ENCODE measurements at places on chromosomes 6 and 20. TPM values are rescaled to one million over a fixed set of nuclear protein-coding genes. Genes with fewer than 3 reads are reported as not detected.

KIAA1755 gene
- 9.3 TPM for total RNA-seq

TENT5A gene
- 26.9 TPM for total RNA-seq

TSBP1 gene
- not detected for total RNA-seq

ECT2L gene
- 0.19 TPM for total RNA-seq

FARS2 gene
- 14.2 TPM for total RNA-seq

DEFB116 gene
- total RNA-seq = not detected

- no peak for DNase-seq
- H3K4me1 ChIP-seq = no peaks in the 10 kb centered on the region
- H3K4me3 ChIP-seq = no peak overlapping the region
- H3K27me3 ChIP-seq = no peaks in the 10 kb centered on the region
- no peaks in the 10 kb centered on the region for H3K36me3 ChIP-seq
These were observed 2.3 kb downstream of the UCKL1 start for GRCh38 chr20:63953764-63954429.

DNA sequence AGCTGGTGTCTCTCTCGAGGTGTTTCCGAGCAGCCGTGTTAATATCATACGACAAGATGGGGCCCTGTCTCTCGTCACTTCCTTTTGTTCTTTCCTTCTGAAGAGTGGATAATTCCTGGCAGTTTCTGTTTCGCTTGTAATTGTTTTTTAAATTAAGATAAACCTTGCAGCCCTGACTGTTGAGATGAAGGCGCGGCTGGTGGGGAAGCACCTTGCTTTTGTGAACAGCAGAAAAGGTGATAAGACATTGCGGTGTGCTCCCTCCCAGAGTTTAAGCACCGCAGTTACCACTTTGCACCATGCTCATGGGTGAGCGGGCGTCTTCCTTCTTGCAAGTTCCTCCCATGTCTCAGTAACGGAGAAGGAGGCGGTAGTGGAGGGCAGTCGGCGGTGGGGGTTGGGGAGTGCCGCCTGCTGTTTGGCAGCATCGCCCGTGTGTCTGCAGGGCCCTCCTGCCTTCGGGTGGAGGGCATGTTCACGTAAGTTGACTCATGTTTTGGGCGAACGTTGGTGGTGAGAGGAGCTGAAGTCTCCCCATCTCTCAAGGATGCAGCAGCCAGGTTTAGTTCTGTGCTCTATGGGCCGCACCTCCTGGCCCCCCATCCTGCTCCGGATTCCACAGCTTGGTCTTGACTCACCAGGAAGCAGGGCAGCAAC lies 345.9 kb downstream of the TAF4 start:
- DNase-seq = no peak
- no peak overlapping the region for H3K4me3 ChIP-seq
- H3K4me1 ChIP-seq = no peaks in the 10 kb centered on the region
- no peaks in the 10 kb centered on the region for H3K36me3 ChIP-seq
- H3K27ac ChIP-seq = no peak overlapping the region

DNA sequence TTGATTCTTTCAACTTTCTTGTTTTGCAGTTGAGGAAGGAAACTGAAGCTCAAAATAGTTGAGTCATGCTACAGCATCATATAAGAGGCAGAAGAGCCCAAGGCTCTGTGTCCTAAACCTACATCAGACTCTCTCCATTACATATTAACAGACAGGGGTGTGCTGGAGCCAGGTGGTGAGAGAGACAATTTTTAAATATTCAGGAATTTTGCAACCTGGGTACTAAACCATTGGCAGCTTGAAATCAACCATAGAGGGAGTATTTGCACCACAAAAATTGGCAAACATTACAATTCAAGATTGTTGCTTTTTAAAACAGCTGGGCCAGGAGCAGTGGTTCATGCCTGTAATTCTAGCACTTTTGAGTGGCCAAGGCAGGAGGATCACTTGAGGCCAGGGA lies 65.8 kb upstream of the SOX4 start:
- no peaks in the 10 kb centered on the region for H3K4me1 ChIP-seq
- no peak overlapping the region for H3K4me3 ChIP-seq
- H3K27ac ChIP-seq = no peak overlapping the region
- H3K27me3 ChIP-seq = no peaks in the 10 kb centered on the region
- DNase-seq = no peak
- no peaks in the 10 kb centered on the region for H3K36me3 ChIP-seq

GRCh38 chr20:58021481-58021880 lies 207.0 kb downstream of the ANKRD60 start:
- H3K36me3 ChIP-seq = no peaks in the 10 kb centered on the region
- H3K27me3 ChIP-seq = no peaks in the 10 kb centered on the region
- DNase-seq = peak; percentile 63

DNA sequence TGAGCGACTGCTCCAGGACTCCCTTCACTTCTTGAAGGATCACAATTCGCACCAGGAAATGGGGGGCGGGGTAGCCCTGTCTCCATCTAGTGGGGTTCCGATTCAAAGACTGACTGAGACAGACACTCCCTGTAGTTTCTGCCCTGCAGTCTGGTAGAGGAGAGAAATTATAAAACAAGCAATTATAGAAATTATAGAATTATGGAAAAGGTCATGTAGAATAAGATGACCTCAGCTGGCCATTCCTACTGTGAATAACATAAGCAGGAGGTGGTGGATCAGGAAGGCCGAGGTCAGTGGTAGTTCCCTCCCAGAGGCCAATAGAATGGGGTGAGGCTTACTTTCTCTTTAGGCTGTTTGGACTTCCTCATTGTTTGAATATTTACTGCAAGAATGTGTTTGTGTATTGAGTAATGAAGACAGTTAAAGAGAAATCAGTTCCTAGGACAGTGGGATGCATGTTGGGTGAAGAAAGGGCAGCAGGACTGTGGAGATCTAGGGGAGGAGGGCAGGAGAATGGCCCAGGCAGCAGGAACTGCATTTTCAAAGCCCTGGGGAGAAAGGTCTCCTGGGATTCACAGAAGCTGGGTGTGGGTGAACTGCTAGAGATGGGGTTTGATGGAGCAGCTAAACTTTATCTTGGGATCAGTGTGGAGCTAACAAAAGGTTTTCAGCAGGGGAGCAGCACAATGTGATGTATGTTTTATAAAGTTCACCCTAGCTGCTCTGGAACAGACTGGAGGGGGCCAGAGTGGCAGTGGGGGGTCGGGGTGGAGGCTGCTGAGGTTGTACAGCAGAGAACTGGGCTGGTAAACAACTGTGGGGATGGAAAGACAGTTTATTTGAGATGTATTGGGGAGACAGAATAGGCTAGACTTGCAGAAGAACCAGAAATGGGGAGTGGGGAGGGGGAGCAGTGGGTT lies 2.1 kb downstream of the ZNF341 start:
- H3K27ac ChIP-seq = no peak overlapping the region
- H3K4me3 ChIP-seq = no peak overlapping the region
- no peaks in the 10 kb centered on the region for H3K27me3 ChIP-seq
- H3K36me3 ChIP-seq = no peaks in the 10 kb centered on the region
- no peak for DNase-seq

DNA sequence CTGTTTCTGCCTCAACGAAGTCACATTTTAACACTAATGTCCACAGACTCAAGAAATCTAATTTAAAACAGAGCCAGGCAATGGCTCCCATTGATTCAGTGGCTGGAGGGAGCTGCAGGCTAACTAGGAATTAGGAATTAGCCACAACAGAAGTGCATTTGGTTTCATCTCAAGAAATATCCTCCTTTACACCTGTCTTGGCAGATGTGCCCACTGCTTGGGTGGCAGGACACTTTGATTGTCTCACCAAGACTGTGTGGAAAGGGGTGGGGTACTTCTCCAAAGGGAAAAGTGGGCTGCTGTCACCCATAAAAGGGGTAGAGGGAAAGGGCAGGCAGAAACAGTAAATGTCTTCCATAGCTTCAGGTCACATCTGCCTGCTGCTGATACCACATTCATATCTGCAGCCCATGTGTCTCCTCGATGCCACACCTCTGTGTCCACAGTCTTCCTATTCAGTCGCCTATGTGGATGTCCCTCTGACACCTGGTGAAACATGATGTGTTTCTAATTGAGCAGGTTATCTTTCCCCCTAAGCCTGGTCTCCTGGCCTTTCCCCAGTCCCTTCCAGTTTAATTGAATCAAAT lies 10.9 kb upstream of the OSER1 start:
- H3K4me1 ChIP-seq = no peaks in the 10 kb centered on the region
- H3K27me3 ChIP-seq = no peaks in the 10 kb centered on the region
- H3K4me3 ChIP-seq = no peak overlapping the region

GRCh38 chr20:51668947-51669346 lies 99.2 kb downstream of the ATP9A start:
- H3K27me3 ChIP-seq = no peaks in the 10 kb centered on the region
- H3K27ac ChIP-seq = no peak overlapping the region
- peaks cover 15% of the 10 kb centered on the region for H3K36me3 ChIP-seq
- no peaks in the 10 kb centered on the region for H3K4me1 ChIP-seq
- no peak for DNase-seq

GRCh38 chr20:63795178-63795830 lies 35.8 kb downstream of the ZBTB46 start:
- no peak for DNase-seq
- H3K36me3 ChIP-seq = peaks cover under 1% of the 10 kb centered on the region
- no peak overlapping the region for H3K4me3 ChIP-seq
- no peak overlapping the region for H3K27ac ChIP-seq
- no peaks in the 10 kb centered on the region for H3K4me1 ChIP-seq
- H3K27me3 ChIP-seq = no peaks in the 10 kb centered on the region

GRCh38 chr20:43690943-43691598 lies 24.2 kb downstream of the MYBL2 start:
- no peaks in the 10 kb centered on the region for H3K27me3 ChIP-seq
- no peaks in the 10 kb centered on the region for H3K36me3 ChIP-seq
- no peaks in the 10 kb centered on the region for H3K4me1 ChIP-seq
- no peak for DNase-seq

GRCh38 chr6:166512567-166512966 lies 73.9 kb downstream of the RAMACL start:
- no peaks in the 10 kb centered on the region for H3K4me1 ChIP-seq
- H3K27ac ChIP-seq = no peak overlapping the region
- DNase-seq = no peak
- H3K4me3 ChIP-seq = no peak overlapping the region
- no peaks in the 10 kb centered on the region for H3K27me3 ChIP-seq

GRCh38 chr20:32479012-32479411 lies 106.1 kb downstream of the NOL4L start:
- peak; percentile 22 for DNase-seq
- H3K4me3 ChIP-seq = no peak overlapping the region
- no peaks in the 10 kb centered on the region for H3K36me3 ChIP-seq
- no peaks in the 10 kb centered on the region for H3K27me3 ChIP-seq

- H3K36me3 ChIP-seq = no peaks in the 10 kb centered on the region
- no peak for DNase-seq
- no peaks in the 10 kb centered on the region for H3K27me3 ChIP-seq
- H3K4me1 ChIP-seq = no peaks in the 10 kb centered on the region
- H3K27ac ChIP-seq = no peak overlapping the region
These were observed 31.4 kb downstream of the TSHZ2 start for GRCh38 chr20:53003420-53004154.
